ENCODE measurements at places on chromosomes 2 and 18. TPM values are rescaled to one million over a fixed set of nuclear protein-coding genes. Genes with fewer than 3 reads are reported as not detected.

Gene NT5DC4
- total RNA-seq: not detected

Gene TUBA4B
- 0.20 TPM for total RNA-seq

Gene UGT1A7
- total RNA-seq: 4.8 TPM

Gene NPPC
- total RNA-seq: 0.21 TPM

Gene ACVR1C
- not detected for total RNA-seq

Gene ACTG2
- 0.30 TPM for total RNA-seq

Gene SLC5A7
- not detected for total RNA-seq

Gene SLC14A1
- not detected for total RNA-seq

Gene KIF1A
- total RNA-seq: 1.4 TPM

Gene PMS1
- total RNA-seq: 8.6 TPM

Gene RND3
- total RNA-seq: 41.5 TPM

Gene TUBB8B
- total RNA-seq: not detected

Gene ZSWIM2
- not detected for total RNA-seq

Gene SDC1
- 194 TPM for total RNA-seq

Gene KLHL29
- total RNA-seq: 4.5 TPM

Gene IL36A
- not detected for total RNA-seq

Gene TUBA3D
- 5.1 TPM for total RNA-seq

Gene DSC1
- total RNA-seq: not detected
